ENCODE measurements at places on chromosomes 1 and 21.

DNA sequence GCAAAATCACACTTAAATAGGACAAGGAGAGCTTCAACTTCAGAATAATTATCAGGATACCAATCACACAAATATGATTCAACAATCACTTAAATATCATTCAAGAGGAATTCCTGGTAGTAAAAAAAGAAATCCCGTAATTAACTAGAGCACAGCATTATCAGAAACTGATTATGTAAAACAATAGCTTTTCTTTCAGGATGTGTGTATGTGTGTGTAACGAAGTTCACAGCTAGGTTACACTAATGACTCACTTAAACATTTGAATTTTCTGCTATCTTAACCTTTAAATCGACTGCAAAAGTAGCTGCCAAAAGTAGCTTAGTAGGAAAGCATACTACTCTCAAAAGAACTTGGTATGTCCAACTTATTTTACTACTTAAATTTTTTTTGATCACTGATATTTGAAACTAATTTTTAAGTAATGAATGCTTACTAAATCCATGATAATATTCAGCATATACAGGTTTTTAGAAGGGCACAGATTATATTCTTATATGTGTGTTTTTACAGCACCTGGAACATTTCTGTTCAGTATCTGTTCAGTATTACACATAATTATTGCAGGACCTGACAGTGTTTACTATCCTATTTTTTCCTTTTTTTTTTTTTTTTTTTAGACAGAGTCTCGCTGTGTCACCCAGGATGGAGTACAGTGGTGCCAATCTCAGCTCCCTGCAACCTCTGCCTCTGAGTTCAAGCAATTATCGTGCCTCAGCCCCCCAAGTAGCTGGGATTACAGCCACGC is 4.2 kb downstream of the RERE start:
- DNase-seq: no peak

DNA sequence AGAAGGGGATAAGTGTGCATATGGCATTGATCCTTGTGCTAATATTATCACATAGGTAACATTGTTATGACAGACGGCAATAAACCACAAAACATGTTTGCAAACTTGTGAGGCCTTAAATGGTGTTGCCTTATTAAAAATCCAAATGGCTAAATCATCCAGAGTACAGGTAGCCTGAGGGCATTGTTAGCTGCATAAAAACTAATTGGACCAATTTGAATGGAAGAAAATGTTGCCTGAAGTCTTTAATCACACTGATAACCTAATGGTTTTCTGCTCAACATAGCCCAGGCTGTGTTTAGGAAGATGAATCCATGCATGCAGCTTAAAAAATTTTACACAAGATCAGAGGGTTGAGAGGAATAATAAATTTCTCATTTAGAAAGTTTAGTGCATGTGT is 19.4 kb upstream of the LRRC53 start:
- DNase-seq: no peak

- no peak for DNase-seq
Observed at GRCh38 chr21:28066076-28066475, 926.6 kb downstream of the LTN1 start.

DNA sequence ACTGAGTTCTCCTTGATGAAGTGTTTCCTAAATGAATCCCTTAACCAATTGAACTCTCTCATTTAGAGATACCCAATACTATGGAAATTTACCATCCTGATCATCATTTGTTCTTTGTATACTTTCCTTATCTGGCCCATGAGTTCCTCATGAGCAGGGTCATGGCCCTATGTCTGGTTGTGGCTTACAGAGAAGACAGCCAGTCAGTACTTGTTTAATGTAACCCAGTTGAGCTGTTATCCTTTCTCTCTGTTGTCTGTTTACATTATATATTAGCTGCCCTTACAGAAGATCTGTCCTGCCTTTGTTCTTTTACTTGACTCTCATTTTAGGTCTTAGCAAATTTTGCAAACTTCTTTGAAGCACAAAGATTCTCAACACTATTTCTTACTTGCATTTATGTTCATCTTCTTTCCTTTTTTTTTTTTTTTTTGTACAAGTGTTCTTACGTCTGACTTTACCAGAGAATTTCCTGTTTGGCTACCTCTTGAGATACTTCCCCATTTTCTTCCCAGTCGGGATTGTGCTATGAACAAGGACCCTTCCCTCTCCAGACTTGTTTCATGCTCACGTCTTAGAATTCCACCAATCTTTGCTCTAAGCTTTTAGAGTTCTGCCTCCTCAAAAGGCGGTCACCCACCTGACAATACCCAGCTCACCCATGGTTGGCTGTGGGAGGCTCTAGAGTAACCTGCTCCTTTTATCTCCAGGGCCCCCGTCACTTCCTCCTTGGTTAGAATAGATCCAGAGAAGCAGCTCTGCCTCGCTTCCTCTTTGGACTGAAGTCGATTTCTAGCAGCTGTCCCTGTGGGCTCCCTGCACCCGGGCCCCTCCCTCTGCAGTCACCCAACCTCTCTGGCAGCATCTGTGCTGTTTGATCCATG is 53.6 kb upstream of the RUNX1 start:
- DNase-seq: no peak

DNA sequence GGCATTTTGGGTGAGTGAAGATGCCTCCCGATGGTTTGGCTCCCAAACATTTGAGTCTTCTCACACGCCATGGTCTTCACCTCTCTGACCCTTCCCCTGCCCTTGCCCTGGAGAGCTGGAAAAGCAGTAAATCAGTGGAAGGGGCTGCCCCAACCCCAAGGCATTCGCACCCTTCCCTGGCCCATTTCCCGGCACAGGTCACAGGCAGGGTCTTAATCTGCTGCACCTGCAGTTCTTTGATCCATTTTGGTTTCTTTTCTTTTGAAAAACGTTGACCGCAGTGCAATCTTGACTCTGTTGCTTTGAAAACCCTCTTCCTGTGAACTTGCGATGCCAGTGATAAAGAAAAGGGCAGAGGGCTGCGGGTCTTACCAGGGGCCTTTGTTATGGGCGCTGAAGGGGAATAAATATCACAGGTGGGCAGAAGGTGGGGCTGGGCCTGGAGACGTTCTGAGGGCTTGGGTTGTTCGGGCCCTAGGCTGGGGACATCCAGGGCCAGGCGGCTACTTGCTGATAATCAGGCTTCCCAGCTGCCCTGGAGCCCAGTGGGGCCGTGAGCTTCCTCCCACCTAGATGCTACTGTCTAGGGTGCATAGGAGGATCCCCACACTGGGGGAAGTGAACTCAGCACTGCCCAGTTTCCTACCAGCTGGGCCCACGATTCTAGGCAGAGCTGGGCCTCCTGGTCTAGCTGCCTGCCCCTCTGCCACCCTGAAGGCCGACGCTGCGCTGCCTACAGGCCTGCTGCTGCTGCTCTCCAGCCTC is 38.6 kb upstream of the EPS8L3 start:
- DNase-seq: no peak

GRCh38 chr21:15480160-15480559 is 249.6 kb upstream of the USP25 start:
- no peak for DNase-seq

- no peak for DNase-seq
Observed at GRCh38 chr1:227869279-227869842, 53.9 kb downstream of the PRSS38 start.

GRCh38 chr1:32972814-32973428 is 8.3 kb upstream of the RNF19B start:
- no peak for DNase-seq

DNA sequence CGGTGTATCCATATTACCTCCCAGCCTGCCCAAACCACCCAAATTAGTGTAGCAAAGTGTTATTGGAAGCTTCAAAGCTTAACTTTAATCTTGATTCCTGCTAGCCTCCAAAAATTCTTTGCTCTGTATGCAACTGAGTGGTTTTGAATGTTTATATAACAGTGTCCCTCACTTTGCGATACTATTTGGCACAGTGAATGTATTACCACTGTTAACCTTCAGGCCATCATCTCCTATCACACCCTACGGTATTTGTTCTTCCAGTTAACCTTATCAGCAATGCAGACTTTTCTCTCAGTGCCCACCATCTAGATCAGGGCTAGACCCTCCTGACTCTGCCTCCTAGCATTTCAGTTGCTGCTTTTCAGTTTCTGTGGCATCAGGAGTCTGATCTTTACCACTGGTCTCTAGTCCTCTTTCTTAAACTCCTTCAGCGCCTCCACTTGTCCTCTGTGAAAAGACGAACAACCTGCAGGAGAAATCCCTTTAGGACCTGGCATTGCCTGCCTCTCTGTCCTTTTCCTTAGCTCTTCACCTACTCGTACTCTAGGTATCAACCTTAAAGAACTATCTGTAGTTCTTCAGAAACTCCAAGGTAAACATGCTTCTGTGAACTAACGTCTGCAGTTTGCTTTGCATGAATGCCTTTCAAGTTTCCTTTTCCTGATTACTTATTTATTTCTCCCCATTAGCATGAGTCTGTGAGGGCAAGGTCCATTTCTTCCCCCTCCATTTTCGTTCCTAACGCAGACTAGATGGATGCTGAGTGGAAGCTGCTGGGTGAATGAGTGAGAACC is 71.7 kb downstream of the SNX7 start:
- no peak for DNase-seq

GRCh38 chr1:210587566-210587965 is 258.9 kb downstream of the HHAT start:
- DNase-seq: no peak

GRCh38 chr1:11355559-11356475 is 82.8 kb downstream of the UBIAD1 start:
- no peak for DNase-seq

DNA sequence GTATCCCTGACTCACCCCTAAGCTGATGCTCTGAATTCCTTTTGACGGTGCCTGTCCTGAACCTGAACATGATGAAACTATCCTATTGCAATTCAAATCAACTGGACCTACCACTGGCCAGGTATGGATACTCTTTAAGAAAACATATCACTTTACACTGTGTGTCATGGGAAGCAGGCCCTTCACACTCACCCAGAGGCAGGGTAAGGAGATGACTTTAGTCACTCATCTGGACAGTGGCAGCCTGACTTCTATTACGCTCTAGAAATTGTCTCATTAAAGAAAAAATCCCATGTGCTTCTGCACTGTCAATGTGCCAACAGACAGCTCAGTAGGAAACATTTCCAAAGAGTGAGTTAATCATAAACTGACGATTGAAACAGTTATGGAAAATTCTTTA is 94.3 kb downstream of the VAV3 start:
- DNase-seq: no peak

DNA sequence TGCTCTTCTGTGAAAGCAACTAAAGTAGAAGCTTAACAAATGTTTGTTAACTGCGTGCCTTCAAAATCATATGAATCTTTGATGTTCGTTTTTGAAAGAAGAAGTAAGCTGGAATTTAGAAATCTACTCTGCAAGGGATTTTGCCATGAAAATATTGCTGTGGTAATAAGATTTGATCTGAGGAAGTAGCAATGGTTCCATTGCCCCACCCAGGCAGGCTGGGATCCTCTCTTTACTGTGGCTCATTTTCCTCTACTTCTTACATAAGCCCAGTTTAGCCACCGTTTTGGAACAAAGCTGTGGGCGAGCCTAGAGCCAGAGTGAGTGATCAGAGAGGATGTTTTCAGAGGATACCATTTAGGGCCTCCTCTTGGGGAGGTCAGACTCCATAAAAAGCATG is 20.3 kb upstream of the PTGFRN start:
- DNase-seq: no peak

- no peak for DNase-seq
Observed at GRCh38 chr1:203678943-203679661, 52.5 kb downstream of the ATP2B4 start.

DNA sequence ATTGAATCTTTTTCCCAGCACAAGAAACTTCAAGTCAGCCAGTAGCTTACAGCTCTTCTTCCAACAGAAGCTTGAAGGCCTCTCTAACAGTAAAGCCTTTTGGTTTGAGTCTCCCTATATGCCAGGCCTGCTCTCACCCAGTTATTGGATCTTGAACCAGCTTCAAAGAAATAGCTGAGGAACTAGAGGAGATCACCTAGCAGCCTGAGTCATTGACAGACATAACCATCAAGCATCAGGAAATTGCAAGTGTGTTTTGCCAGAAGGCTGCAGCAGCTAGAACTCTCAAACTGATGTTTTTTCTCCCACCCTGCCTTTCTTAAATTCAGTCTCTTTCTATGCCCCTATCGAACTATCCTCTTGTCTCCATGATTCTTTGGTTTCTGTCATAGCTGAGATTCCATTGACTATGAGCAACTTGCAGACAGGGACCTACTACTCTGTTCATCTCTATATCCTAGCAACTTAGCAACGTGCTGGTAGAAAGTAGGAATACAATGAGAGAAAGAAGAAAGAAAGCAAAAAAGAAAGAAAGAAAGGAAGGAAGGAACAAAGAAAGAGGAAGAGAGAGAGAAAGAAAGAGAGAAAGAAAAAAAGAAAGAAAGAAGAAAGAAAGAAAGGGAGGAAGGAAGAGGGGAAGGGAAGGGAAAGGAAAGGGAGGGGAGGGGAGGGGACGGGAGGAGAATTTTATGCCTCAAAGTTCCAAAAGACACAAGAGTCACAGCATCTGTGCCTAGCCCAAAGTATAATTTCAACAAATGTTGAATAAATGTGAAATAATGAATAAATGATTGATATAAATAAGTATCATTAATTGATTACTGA is 60.0 kb upstream of the FGGY start:
- no peak for DNase-seq

- no peak for DNase-seq
Observed at GRCh38 chr1:151681923-151682322, 34.7 kb downstream of the CELF3 start.

GRCh38 chr1:17460219-17460618 is 20.7 kb upstream of the RCC2 start:
- DNase-seq: no peak

- DNase-seq: no peak
Observed at GRCh38 chr1:167799747-167800146, 78.0 kb downstream of the MPZL1 start.

GRCh38 chr1:41862384-41863221 is 56.1 kb downstream of the HIVEP3 start:
- no peak for DNase-seq

DNA sequence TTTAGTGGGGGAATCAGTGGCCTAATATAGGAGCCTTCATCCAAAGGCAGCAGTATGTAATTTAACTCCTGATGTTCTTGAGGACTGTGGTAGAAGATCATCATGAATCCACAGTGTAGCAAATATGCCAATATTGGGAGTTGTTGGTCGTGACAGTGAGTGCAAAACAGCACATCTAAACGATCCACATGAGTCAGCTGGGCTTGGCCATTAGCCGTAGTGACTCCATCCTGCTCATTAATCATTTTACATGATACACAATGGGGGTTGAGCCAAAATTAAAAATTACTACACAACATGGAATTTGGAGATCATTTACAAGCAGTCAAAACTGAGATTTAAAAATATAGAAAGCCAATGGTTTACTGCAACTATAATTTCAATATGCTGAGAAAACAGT is 653.9 kb upstream of the CAMK1G start:
- DNase-seq: no peak

- DNase-seq: no peak
Observed at GRCh38 chr1:201876148-201876818, 12.4 kb upstream of the SHISA4 start.

All from liver (tissue), 10 donors.